Activated T-helper 1 cell treated with anti-CD3 and anti-CD28 coated beads, Interleukin-2, amount 50 U/mL, for 16 hours (primary cell): ENCODE measurements at places on chromosomes 1 and 21.

DNA sequence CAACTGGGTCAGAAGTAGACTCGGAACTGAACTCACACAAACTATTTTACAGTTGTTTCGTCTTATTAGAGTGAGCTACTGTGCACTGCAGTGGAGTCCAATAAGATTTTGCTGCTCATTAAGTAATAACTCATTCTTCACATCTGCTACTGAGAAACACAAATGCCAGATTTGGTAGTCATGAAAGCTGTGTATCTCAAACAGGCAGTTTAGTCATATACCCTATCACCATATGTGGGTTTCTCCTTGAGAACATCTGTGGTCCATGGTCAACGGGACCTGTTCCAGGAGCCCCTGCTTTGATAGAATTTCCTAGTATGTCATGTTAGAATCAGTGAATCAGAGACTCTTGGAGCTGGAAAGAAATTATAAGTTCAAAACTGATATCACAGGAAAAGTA lies 60.4 kb downstream of the ALG14 start:
- DNase-seq = no peak

DNA sequence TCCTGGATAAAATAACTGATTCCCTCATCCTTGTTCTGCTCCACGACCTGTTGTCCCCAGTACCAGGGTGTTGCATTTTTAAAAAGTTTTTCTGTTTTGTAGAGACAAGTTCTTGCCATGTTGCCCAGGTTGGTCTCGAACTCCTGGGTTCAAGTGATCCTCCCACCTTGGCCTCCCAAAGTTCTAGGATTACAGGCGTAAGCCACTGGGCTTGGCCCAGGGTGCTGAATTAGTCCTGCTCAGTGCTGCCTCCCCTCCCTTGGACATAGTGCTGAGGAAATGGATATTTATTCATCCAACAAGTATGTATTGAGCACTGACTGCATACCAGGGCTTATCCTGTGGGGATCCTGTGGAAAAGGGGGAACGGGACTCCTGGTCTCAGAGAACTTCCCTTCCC lies 126.4 kb downstream of the PTPRU start:
- no peak for DNase-seq

- no peak for DNase-seq
Observed at GRCh38 chr1:55128418-55128995, 86.7 kb downstream of the USP24 start.

GRCh38 chr1:222420633-222421032 lies 127.3 kb downstream of the HHIPL2 start:
- peak; percentile 8 for DNase-seq

- no peak for DNase-seq
Observed at GRCh38 chr1:26882696-26883463, 7.2 kb downstream of the GPN2 start.

- no peak for DNase-seq
Observed at GRCh38 chr1:31573261-31573660, 3.1 kb upstream of the TINAGL1 start.

GRCh38 chr1:111471012-111471411 lies 2.8 kb upstream of the C1orf162 start:
- peak; percentile 30 for DNase-seq

DNA sequence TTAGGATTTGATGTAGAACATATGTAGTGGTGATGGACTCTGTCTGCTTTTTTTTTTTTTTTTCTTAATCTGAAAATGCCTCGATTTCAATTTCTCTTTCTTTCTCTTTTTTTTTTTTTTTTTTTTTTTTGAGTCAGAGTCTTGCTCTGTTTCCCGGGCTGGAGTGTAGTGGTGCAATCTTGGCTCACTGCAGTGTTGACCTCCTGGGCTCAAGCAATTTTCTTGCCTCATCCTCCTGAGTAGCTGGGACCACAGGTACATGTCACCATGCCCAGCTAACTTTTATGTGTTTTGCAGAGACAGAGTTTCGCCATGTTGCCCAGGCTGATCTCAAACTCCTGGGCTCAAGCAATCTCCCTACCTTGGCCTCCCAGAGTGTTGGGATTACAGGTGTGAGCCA lies 17.4 kb downstream of the MAST2 start:
- no peak for DNase-seq

DNA sequence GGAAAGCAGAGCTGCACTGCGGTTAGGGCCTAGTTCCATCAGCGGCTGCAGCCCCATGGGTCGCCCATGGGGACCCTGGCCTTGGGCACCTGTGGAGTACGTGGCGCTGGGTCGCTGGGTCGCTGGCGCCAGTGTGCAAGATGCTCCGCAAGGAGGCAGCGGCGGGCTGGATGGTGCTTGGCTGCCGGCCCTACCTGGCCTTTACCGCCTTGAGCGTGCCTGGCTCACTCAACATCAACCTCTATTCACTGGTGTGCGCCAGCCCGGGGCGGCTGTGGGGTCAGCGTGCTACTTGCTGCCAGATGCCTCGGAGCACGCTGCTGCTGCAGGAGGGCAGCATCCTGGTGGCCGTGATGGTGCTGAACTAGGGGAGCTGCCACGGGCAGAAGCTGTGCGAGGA lies 85.1 kb upstream of the RHOU start:
- DNase-seq = no peak

- no peak for DNase-seq
Observed at GRCh38 chr1:30473922-30474817, 249.2 kb downstream of the MATN1 start.

DNA sequence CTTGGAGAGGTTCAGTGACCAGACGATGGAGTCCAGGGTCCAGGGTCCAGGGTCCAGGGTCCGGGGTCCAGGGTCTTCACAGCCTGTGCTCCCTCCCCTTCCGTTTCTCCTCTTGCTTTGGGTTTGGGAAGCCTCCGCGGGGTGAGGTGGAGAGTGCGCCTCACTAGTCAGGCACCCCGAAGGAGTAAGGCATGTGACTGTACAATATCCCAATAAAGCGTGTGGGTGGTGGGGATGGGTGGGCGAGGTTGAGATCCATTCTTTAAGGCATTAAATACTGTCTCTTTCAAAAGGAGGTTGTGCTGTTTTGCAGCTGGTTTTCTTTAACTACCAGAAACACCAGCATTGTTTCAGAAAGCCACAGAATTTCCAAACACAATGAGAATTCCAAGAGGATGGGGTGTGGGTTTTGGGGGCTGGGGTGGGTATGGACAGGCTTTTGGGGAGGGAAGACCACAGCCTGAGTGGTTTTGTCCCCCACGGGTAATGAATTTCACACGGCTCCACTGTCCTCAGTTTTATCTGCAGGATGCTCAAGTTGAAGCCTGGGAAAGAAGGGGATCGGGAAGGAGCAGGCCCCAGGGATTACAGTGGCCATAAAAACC lies 65.7 kb downstream of the KIF26B start:
- no peak for DNase-seq

- DNase-seq = no peak
Observed at GRCh38 chr1:72296501-72296900, 14.2 kb upstream of the NEGR1 start.

- no peak for DNase-seq
Observed at GRCh38 chr1:60895701-60896100, 186.7 kb upstream of the NFIA start.

- DNase-seq = no peak
Observed at GRCh38 chr1:186806477-186806876, 22.3 kb upstream of the PLA2G4A start.

GRCh38 chr1:83641796-83642443 lies 357.0 kb downstream of the TTLL7 start:
- DNase-seq = no peak

- DNase-seq = peak; percentile 65
Observed at GRCh38 chr1:155255243-155256007, at the start of gene ENTREP3. Gene ENTREP3 (minus strand): TSS chr1:155255483. CDS start chr1:155254877, 606 bp downstream.

DNA sequence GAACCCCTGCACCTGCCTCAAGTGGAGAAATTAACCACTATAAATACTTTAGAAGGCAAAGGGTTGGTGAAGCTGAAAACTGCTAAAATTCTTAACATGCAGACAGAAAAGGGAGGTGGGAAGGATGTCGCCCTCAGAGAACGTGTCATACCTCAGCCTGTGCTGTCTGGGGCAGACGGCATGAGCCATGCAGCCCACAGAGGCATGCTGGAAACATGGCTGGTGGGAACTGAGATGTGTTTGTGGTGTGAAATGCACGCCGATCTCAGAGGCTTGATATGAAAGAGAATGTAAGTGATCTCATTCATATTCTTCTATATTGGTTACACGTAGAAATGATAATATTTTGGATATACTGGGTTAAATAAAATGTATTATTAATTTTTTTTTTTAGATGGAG lies 16.3 kb downstream of the AGPAT3 start:
- DNase-seq = no peak

DNA sequence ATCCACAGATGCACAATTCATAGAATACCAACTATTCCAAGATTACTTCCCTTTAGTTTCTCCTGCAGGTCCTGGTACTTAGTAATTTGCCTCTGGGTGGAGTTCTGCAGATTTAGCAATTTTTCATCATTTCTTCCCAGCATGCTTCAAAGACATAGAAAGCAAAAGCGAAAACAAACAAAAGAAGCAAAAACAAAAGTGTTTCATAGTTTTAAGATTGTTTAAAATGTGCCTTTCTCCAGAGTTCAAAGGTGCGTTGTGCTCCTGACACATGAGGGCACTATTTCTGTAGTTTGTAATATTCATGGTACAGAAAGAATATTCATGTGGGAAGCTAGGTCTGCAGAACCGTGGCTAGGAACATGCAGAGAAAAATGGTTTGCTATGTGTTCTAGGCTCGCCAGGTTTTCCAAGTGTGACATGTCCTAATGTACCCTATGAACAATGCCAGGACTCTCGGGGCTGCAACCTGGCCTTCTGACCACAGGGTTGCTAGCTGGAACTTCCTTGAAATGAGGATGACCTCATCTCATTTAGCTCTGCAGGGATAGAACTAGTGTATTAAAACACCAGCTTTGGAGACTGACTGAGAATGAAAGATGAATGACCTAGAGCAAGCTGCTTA lies 30.0 kb upstream of the RCSD1 start:
- DNase-seq = no peak

GRCh38 chr1:153794624-153795329 lies 19.6 kb downstream of the SLC27A3 start:
- no peak for DNase-seq

DNA sequence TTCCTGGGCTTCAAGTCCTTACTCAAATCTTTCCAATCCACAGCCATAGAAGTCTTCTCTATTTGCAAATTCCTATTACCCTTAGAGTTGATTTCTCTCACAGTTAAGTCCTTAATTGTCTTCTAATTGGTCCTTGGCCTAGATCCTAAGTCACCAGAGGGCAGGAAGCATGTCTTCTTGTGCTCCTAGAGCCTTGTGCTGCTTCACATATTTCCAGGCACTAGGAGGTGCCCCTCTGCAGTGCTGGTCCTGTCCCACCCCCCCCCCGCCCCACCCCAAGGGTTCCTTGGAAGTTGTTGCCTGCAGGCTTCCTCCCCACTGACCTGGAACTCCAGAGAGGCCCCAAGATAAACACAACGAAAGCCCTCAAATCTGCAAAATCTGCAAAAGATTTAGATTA lies 28.1 kb upstream of the TARBP1 start:
- no peak for DNase-seq

- no peak for DNase-seq
Observed at GRCh38 chr1:52237430-52237829, 95.5 kb downstream of the ZFYVE9 start.

GRCh38 chr1:39395357-39395831 lies 96.0 kb upstream of the BMP8A start:
- DNase-seq = no peak

- DNase-seq = no peak
Observed at GRCh38 chr1:53082826-53083455, 20.9 kb downstream of the PODN start.
